ENCODE measurements at places on chromosomes 1 and 21. TPM values are rescaled to one million over a fixed set of nuclear protein-coding genes. Genes with fewer than 3 reads are reported as not detected.

DNA sequence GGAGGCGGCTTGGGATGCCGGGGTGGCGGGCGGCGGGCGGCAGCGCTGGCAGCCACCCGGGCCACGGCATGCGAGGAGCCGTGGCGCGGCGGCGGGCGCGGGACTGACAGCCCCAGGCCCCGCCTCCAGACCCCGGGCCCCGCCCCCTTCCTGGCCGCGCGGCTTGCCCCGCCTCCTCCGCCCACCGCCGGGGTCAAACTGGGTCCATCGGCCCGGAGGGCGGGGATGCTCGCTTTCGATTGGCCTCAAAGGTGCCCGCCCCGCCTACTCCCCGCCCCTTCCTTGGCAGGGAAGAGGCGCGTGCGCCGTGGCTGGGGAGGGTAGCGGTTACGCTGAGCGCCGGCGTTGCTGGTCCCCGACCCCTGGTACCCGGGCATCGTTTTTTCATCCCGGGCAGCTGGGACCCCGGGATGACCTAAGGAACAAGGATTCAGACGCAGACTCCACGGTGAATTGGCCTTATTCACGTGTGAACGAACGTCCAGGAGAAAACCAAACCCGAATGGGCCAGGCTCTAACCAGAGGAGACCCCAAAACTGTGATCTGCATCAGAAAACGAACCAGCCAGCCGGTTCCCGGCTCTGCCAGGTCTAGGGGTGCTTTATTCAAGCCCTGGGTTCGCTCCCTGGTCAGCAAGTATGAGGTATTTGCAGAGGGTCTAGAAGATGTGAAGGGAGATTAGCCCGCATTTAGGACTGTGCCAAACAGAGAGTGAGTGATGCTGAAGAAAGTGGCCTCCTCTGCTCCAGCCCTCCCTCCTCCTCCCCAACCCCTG, 117.2 kb upstream of the GUCA2B start:
- peaks cover 28% of the 10 kb centered on the region for H3K4me1 ChIP-seq
- peak; percentile 99 for DNase-seq
- H3K27me3 ChIP-seq: no peaks in the 10 kb centered on the region
- H3K27ac ChIP-seq: peak overlapping the region; percentile 69
- peak overlapping the region; percentile 77 for H3K4me3 ChIP-seq
- H3K36me3 ChIP-seq: no peaks in the 10 kb centered on the region

GRCh38 chr1:112633628-112634027, 14.0 kb downstream of the CAPZA1 start:
- H3K27ac ChIP-seq: no peak overlapping the region
- no peak for DNase-seq
- no peaks in the 10 kb centered on the region for H3K27me3 ChIP-seq
- H3K36me3 ChIP-seq: peaks cover 52% of the 10 kb centered on the region
- H3K4me1 ChIP-seq: peaks cover 71% of the 10 kb centered on the region
- H3K4me3 ChIP-seq: no peak overlapping the region

DNA sequence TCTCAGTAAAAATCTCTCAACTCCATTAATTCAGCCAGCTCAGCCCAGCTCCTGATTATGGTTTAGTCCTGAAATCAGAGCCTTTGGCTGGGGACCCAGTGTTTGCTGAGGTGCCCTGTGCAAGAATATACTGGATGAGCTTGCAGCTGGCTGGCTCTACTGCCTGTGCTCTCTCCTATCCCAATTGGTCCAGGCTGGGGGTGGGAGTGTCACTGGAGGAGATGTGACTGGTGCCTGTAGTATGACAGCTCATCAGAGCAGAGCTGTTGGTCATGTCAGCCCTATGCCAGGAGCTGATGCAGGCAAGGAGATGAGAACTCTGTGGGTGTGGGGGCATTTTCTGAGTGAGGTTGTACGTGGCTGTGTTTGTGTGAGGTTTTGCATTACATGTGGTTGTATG, 87.0 kb downstream of the TNR start:
- no peak overlapping the region for H3K27ac ChIP-seq
- no peak for DNase-seq

DNA sequence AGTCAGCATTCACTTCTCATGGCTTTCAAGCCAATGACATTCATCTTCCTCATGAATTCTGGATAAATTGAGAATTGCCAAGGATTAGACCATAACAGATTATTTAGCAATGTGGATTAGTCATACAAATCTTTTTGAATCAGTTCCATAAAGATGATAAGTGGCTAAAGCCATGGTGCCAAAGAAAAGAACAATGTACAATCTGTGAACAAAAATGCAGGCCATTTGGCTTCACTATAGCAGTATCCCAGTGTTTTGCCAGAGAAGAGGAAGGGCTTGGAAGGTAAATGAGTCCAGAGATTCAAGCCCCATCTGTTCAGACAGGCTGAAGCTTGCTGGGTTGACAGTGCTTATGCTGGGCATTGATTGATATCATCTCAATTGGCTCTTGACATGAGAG, 376.4 kb upstream of the LRRC7 start:
- no peak overlapping the region for H3K27ac ChIP-seq
- H3K4me1 ChIP-seq: no peaks in the 10 kb centered on the region
- DNase-seq: no peak
- no peak overlapping the region for H3K4me3 ChIP-seq

GRCh38 chr1:232393010-232393409, 236.9 kb downstream of the SIPA1L2 start:
- no peak overlapping the region for H3K4me3 ChIP-seq
- H3K36me3 ChIP-seq: no peaks in the 10 kb centered on the region
- no peak overlapping the region for H3K27ac ChIP-seq
- no peaks in the 10 kb centered on the region for H3K4me1 ChIP-seq
- DNase-seq: no peak

DNA sequence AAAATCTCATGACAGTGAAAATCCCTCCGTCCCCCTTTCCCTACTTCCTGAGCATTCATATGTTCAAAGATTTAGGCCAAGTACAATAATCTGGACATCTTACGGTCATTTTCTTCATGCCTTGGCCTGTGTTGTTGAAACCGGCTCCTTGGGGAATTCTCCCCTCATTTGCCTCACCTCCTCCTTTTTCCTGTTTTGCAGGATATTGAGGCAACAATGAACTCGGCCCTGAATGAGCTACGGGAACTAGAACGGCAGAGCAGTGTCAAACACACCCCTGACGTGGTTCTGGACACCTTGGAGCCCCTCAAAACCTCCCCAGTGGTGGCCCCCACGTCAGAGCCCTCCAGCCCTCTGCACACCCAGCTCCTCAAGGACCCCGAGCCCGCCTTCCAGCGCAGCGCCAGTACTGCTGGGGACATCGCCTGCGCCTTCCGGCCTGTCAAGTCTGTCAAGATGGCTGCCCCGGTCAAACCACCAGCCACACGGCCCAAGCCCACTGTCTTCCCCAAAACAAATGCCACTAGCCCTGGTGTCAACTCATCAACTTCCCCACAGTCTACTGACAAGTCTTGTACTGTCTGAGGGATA, 9.3 kb upstream of the IKBKE start:
- H3K4me1 ChIP-seq: peaks cover 32% of the 10 kb centered on the region
- H3K36me3 ChIP-seq: peaks cover 1% of the 10 kb centered on the region
- H3K4me3 ChIP-seq: no peak overlapping the region
- H3K27me3 ChIP-seq: no peaks in the 10 kb centered on the region
- no peak overlapping the region for H3K27ac ChIP-seq
- no peak for DNase-seq

DNA sequence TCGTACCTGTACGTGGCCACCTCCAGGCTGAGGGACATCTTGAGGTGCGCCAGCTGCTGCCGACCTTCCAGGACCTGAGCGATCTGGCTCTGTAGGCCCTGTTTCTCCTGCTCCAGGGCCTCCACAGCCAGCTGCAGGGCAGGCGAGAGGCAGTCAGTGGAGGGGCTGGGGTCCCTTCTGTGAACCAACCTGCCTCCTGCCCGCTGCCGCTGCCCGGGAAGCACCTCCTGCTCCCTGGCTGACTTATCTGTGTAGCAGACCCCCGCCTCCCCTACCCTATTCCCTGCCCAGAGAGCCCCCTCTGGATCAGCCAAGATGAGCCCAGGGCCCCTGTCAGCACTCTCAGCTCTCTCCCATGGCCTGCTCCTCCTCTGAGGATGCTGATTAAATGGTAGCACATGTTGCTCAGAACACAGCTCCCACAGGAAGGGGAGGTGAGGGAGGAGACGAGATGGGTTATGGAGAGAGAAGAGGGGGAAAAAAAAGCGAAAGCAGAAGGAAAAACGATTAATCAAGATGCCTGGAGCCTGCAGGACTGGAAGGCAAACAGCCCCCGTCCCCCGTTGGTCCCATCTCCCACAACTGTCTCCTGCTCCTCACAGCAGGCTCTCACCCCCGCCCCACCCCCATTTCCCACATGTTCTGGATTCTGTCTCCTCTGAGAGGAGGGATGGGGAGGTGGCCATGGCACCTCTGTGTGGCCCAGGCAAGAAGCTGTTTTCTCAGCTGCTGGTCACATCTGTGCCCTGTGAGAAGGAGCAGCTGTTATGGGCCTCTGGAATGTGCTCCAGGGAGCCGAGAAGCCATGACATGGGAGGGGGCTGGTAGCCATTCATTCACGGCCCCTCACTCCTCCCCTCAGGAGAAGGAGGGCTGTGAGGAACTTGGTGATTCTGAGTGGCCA, 1.7 kb downstream of the NES start:
- peaks cover 14% of the 10 kb centered on the region for H3K4me1 ChIP-seq
- no peak overlapping the region for H3K27ac ChIP-seq
- no peak for DNase-seq
- H3K4me3 ChIP-seq: no peak overlapping the region
- peaks cover 52% of the 10 kb centered on the region for H3K27me3 ChIP-seq
- H3K36me3 ChIP-seq: no peaks in the 10 kb centered on the region

- no peaks in the 10 kb centered on the region for H3K36me3 ChIP-seq
- H3K27me3 ChIP-seq: peaks cover 21% of the 10 kb centered on the region
- DNase-seq: no peak
- no peak overlapping the region for H3K4me3 ChIP-seq
- H3K4me1 ChIP-seq: peaks cover 12% of the 10 kb centered on the region
Observed at GRCh38 chr1:228751360-228752098, 16.2 kb downstream of the RHOU start.

DNA sequence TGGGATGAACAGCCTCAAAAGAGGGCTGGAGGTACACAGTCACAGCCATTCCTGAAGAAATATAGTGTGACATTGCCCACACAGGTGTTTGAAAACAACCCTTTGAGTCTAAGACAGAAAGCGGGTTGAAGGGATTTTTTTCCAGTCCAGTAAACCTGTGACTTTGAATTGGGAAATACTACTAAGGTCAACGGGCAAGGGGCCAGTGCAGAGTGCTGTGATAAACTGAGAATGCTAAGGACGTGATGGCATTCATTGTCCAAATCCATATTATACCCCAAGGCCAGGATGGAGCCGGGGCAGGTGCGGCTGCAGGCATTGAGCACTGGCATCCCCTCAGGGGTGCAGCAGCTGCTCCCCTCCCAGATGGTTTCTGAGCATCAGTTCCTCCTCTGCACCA, 36.6 kb downstream of the KIAA0040 start:
- H3K4me1 ChIP-seq: peaks cover 12% of the 10 kb centered on the region
- no peak overlapping the region for H3K27ac ChIP-seq
- no peak for DNase-seq
- H3K36me3 ChIP-seq: peaks cover 11% of the 10 kb centered on the region

- H3K27ac ChIP-seq: no peak overlapping the region
- H3K27me3 ChIP-seq: no peaks in the 10 kb centered on the region
- no peaks in the 10 kb centered on the region for H3K4me1 ChIP-seq
- no peak overlapping the region for H3K4me3 ChIP-seq
- DNase-seq: no peak
Observed at GRCh38 chr1:19785660-19786059, 14.1 kb downstream of the TMCO4 start.

GRCh38 chr1:8082945-8083344, 56.8 kb upstream of the ERRFI1 start:
- H3K27ac ChIP-seq: no peak overlapping the region
- no peaks in the 10 kb centered on the region for H3K4me1 ChIP-seq
- H3K4me3 ChIP-seq: no peak overlapping the region

- no peak overlapping the region for H3K4me3 ChIP-seq
- H3K27ac ChIP-seq: no peak overlapping the region
- no peaks in the 10 kb centered on the region for H3K4me1 ChIP-seq
- no peaks in the 10 kb centered on the region for H3K36me3 ChIP-seq
Observed at GRCh38 chr1:3483801-3484444, 29.5 kb downstream of the ARHGEF16 start.

GRCh38 chr1:109024646-109025045, 17.3 kb downstream of the WDR47 start:
- H3K27me3 ChIP-seq: no peaks in the 10 kb centered on the region
- H3K27ac ChIP-seq: no peak overlapping the region
- DNase-seq: no peak
- H3K4me3 ChIP-seq: no peak overlapping the region

DNA sequence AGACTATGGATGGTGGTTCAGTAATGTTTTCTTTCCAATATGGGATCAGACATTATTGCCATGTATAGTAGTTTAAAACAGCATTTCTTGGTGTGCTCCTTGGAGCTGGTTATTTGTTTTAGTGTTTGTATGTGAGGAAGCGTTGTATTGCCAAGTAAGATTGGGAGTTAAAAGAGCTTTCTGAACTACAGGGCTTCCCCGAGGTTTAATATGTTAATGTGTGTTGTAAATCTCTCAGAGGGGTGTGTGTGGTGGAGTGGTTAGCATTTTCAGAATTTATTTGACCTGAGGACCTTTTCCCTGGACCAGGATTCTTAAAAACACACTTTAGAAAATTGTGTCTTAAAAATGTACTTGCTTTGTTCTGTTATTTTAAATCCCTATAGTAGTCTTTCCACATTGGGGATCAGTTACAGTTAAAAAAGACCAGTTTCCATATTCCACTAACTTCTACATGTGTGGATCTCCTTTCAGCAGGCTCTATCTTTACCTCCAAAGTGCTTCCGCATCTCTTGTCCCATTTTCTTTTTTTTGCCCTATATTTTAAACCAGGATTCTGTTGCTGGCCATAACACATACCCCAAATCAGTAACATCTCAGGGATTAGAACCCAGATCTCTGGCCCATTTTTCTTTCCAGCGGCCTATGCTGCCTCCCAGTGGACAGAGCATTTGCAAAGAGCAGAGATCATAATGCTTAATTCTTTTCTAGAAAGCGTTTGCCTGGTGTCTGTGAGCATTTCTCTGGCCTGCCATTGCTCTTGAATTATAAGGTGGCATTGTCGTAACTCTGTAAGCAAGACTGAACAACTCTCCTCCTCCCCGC, 58.6 kb downstream of the PBX1 start:
- H3K27ac ChIP-seq: no peak overlapping the region
- H3K36me3 ChIP-seq: no peaks in the 10 kb centered on the region
- DNase-seq: peak; percentile 2
- H3K4me1 ChIP-seq: no peaks in the 10 kb centered on the region
- peaks cover 1% of the 10 kb centered on the region for H3K27me3 ChIP-seq

- H3K36me3 ChIP-seq: peaks cover 9% of the 10 kb centered on the region
- H3K27ac ChIP-seq: peak overlapping the region; percentile 68
- no peaks in the 10 kb centered on the region for H3K27me3 ChIP-seq
- DNase-seq: peak; percentile 99
- H3K4me3 ChIP-seq: peak overlapping the region; percentile 50
- H3K4me1 ChIP-seq: peaks cover 58% of the 10 kb centered on the region
Observed at GRCh38 chr1:25774921-25775771, 24.8 kb upstream of the SELENON start.

Gene SLC25A24
- 7.4 TPM for total RNA-seq

Gene ATP1A2
- not detected for total RNA-seq

Gene PKP1
- total RNA-seq: not detected
